Stimulated activated CD8-positive, alpha-beta memory T cell treated with anti-CD3 and anti-CD28 coated beads, Interleukin-7, amount 100 ng/mL, for 1 hour (primary cell): ENCODE measurements at places on chromosomes 5 and 9.

DNA sequence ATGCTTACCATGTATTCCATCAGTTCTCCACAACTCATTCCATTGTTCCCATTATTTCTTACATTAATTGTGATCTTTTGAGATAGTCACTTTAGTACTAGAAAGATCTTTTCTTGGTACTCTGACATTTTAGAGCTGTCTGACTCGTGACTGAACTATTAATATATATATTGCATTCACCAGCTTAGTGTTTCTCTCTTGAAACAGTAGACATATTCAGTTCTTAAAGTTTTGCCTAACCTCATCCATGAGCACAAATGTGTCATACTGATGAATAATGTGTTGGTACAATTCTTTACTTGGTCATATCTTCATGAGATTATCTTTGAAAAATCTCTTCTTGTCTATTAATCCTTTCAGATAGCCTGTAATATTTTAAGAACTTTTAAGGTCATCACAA, 74.3 kb downstream of the NLN start:
- no peak for DNase-seq

- DNase-seq = no peak
Measured at GRCh38 chr5:53590759-53591158, 30.3 kb downstream of the NDUFS4 start.

DNA sequence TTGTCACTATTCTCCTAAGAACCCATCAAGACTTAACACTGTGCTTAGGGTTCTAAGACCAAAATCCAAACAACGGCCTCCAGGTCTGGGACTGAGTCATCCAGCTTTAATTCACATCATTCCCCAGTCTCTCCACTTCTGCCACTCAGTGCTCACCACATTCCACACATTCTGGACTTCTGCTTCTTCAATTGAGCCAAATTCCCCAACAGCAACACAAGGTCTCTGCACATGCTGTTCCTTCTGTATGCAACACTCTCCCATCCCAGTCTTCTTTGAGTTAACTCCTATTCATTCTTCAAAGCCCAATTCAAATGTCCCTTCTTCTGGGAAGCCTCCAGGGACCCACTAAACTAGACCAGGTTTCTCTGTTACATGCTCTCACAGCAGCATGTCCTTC, 97.8 kb downstream of the GPR21 start:
- no peak for DNase-seq

DNA sequence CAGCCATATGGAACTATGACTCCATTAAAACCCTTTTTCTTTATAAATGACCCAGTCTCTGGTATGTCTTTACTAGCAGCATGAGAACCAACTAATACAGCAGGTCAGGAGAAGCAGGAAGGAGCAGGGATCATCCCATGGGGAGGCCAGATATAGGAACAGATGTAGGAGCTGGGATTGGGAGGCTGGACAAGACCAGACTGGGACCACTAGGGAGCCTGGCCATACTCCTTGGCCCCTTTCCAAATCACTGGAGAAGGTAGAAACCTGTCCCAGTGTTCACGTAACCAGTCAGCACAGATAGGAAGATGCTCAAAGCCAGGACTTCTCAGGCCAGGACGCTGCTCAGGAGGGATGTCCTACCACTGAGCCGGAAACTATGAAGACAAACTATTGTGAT, 95.5 kb downstream of the LMX1B start:
- no peak for DNase-seq

- no peak for DNase-seq
Measured at GRCh38 chr5:35335752-35336151, 105.5 kb upstream of the PRLR start.

DNA sequence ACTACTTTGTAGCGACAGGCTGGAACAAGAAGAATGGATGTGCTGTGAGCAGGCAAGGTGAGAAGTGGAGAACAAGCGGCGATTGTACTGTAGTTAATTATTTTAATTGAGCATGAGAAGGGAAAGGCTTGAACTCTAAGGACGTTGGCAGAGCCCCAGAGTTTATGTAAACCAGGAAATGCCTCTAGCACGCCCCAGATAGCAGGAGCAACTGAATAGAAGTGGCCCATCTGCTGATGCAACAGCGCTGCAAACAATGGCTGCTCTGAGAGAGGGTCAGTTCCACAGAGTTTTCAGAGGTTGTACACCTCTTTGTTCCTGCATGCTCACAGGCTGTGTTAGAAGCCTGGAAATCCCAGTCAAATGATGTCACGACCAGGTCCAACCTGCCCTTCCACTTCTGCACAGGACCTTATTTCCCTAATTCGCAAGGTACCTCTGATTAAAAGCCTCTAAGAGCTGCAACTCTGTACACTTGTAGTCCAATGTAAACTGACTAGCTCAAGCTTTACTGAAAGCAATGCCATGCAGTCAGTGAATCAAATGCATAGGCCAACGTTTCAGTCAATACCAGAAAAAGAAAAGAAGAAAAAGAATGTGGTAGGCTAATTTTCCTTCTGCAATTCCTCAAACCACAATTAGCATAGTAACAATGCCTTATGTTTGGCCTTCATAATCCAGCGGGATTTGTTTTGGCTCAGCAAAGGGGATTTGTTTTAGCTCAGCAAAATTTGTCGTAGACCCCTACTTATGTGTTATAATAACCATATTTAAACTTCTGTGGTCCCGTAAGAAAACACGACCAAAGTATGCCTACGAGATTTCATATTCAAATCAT, 119.6 kb upstream of the RETREG1 start:
- no peak for DNase-seq

DNA sequence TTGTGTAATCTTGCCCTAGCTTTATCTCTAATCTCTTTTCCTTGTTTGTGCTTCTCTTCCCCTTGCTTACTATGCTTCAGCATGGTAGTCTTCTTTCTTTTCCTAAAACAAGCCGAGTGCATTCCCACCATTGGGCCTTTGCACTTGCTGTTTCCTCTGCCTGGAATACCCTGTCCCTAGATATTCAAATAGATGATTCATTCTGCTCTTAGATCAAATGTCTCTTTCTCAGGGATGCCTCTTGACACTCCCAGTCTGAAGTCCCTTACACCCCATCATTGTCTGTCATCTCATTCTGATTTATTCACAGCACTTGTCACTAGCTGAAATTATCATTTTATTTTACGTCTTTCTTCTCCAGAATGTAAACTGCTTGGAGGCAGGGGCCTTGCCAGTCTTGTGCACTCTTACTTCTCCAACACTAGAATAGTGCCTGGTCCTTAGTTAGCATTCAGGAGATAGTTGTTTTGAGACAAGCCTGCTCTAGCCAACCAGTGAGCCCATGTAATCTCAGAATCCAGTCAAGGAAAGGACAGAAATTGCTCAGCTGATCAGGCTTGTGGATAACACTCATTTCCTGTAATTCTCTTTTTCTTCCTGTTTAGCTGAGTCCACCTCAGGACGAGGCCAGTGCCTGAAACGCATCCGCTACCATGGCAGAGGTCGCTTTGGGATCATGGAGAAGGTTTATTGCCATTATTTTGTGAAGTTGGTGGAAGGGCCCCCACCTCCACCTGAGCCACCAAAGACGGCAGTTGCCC, 25.4 kb downstream of the MRPL22 start:
- DNase-seq = no peak

DNA sequence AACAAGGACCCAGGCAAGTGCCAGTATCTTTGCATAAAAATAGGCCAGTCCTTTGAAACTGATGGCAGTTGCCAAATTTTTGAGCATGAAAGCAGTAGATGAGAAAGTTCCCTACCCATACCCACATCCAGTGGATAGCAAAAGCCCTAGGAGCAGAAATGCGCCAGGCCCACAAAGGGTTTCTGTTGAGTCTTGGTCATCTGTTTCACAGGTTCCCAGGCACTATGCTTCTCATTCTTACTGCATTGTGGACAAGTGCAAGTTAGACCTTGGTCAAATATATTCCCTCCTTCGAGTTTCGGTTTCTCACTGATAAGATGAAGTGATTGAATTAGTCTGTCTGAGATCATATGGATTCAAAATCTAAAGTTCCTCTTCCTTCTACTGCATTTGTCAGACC, 152.3 kb downstream of the NR3C1 start:
- DNase-seq = no peak

- DNase-seq = no peak
Measured at GRCh38 chr9:4973902-4974301, 11.2 kb upstream of the JAK2 start.

GRCh38 chr9:26535151-26535550, 357.5 kb downstream of the CAAP1 start:
- DNase-seq = no peak

- DNase-seq = no peak
Measured at GRCh38 chr9:133201424-133202144, 7.5 kb downstream of the OBP2B start.

GRCh38 chr5:3103262-3103811, 351.9 kb upstream of the IRX2 start:
- DNase-seq = no peak

GRCh38 chr9:128913048-128913900, 7.5 kb upstream of the PHYHD1 start:
- no peak for DNase-seq

DNA sequence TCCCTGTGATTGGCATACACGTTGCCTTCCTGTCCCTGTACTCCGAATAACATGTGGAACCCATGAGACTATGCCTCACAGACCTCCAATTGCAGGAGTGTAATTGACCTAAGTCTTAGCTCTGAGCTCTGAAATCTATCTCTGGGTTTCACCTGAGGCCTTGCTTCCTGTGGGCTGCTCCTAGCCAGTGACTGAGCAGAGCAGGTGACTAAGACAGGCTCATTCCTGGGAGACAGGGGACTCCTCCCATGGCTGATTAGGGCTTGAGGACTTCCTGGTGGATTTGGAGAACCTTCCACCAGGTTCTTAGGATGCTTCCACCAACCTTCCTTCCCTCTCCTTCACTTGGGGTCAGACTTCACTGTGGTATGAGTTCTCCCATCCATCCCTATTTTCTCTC, 22.3 kb upstream of the MIER3 start:
- DNase-seq = no peak

- no peak for DNase-seq
Measured at GRCh38 chr5:137703565-137703964, 32.3 kb downstream of the KLHL3 start.

DNA sequence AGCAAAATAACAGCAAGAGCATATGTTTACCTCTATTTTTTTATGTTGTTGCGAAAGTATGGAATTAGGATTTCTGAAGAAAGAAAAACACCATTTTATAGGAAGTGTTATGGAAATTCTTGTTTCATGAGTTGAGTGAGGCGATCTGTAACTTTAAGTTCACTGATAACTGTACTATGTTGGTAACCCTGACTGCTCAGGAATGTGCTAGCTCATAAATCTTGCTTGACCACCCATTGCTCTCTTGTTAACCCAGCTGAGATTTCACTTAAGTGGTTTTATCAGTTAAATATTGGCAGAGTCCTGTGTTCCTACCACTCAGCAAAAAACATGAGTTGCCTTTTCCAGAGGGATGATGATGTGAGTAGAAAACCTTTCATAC, 91.1 kb upstream of the STARD4 start:
- DNase-seq = no peak
